ENCODE measurements at places on chromosomes 6 and 20.

GRCh38 chr20:51768759-51769517 lies 748 bp upstream of the ATP9A start:
- no peak for DNase-seq

- no peak for DNase-seq
These were observed 79.5 kb downstream of the FYN start for GRCh38 chr6:111793711-111794111.

DNA sequence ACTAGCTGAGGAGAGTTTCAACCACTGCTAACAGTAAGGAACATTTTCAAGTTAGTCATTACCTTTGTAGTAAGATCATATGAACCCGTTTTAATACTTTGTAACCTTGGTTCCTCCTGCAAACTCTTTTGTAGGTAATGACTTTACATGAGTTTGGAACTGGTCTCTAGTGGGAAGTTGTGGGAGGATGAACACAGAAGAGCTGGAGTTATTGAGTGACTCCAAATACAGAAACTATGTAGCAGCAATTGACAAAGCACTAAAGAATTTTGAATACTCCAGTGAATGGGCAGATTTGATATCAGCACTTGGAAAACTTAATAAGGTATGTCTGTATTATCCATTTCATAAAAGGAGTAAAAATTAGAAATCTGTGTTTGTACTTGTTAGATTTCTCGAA lies 29.3 kb downstream of the DOP1A start:
- DNase-seq = no peak

DNA sequence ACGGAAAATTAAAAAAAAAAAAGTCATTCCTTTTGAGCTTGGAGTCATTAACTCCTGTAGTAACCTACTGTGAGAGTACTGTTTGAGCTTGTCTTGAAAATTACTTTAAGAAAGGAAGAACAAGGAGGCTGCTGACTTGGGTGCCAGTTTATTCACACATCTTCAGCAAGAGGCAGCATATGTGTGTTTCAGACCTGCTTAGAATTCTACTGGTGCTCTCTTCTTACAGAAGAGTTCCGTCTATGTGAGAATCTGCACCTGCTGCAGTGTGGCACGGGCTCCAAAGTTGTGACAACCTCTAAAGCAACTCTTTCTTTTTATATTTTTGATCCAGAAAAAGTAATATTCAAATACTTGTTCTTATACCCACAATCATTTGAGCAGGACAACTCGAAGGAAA lies 117.4 kb upstream of the SOX4 start:
- DNase-seq = no peak

DNA sequence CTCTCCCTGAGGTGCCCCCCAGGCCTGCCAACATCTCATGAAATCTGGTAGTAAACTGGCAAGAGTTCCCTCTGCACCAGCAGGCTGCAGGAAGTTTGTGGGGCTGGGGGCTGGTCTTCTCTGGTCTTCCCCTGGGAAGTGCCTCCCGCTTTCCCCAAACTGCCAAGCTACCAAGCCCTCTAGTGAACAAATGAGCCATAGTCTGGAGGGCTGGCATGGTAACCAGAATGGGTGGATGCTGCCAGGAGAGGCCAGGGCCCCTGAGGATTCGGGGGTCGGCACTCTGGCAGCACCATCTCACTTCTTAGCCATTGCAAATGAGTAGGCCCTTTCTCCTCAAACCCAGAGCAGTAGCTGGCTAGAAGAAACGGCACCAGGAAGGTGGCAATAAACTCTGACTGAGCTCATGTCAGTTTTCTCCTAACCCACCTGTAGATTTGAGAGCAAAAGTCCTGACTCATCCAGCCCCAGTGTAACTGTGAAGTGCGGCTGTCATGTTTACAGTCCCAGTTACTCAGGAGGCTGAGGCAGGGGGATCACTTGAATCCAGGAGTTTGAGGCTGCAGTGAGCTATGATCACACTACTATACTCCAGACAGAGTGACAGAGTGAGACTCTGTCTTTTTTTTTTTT lies 35.9 kb downstream of the ZC3H12D start:
- DNase-seq = no peak

GRCh38 chr20:58906111-58906510 lies 53.6 kb downstream of the GNAS start:
- DNase-seq = no peak

All from NCI-H748 treated with DMSO at 0.1 percent for 48 hours (cell line).